ENCODE measurements at places on chromosomes 5 and 9.

- no peak for DNase-seq
Observed at GRCh38 chr5:76542887-76543690, 80.1 kb downstream of the F2RL2 start.

GRCh38 chr9:137647096-137647714 is 28.4 kb downstream of the EHMT1 start:
- DNase-seq, result no peak

DNA sequence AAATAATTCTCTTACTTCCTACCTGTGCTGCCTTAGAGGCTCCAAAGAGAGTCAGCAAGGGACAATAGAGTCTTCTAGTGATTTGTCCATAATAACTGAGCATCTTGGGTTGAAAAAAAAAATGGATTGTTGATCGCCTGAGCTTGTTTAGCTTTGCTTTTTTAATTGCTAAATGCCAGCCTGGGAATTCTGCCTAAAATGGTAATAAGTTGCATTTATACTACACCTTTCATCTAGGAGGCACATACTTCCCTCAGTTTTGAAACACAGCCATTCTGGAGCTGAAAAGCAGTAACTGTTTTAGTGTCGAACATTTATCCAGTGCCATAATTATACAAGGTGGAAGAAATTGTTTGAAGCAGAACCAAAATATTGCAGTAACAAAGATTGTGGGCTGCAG is 421.3 kb downstream of the CAAP1 start:
- no peak for DNase-seq

DNA sequence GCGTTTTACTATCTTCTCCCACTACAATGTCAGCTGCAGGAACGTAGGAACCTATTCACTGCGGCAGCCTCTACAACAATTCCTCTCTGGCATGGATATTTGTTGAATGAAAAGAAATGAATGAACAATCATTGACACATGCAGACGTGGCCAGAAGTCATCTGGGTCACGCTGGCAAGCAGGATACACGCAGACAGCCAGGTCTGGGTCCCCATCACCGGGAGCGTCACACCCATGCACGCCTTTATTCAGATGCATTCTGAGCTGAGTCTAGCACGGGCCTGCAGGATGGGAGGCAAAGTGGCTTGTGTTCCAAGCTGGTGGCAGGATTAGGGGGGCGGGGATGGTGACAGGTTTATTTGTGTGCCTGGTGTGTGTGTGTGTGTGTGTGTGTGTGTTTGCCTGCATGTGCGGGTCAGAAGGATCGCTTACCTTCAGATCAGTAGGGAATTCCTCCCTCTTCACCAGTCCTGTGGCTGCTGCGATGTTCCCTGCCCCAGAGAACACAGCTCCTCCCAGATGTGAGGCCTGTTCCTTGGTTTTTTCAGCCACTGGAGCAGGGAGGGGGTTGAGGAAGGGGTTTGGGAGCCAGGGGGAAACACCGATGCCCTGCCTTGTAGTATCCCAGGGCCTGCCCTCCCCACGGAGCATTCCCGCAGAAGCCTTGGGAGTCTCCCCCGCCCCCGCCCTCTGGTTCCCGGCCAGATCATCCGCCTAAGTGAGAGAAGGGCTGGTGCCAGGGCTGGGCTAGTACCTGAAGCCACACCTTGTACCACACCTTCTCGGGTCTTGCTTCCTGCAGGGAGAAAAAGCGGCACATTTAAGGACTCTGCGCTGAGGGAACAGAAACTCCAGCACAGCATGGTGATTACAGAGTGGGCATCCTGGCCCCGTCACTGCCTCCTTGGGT is 4.1 kb downstream of the SNCB start:
- no peak for DNase-seq

DNA sequence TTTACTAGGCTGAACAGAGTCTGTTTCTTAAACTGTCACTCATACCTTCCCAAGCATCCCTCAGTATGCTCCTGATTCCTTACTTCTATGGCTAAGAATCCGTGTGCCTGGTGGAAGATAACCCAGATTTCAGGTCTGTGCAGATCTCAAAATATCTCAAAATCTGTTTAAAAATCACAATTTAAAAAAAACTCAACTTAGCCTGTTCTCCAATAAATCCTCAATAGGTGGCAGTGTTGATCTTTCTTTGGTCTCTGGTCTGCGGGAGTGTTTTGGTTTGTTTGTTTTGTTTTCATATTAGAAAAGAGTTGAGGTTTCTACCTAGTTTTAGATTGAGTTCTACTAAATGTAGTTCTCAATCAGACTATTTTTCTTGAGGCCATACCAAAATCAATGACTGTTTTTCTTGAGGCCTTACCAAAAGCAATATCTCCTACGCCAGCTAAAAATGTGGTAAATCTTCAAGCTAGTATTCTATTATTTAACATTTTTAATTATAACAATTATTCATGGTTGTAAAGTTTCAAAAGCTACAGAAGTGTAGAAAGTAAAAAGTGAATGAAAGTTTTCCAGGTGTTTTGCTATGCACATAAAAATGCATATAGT is 57.9 kb downstream of the TGFBR1 start:
- DNase-seq, result no peak

GRCh38 chr5:133421394-133421793 is 190.9 kb downstream of the FSTL4 start:
- DNase-seq, result peak; percentile 66

- no peak for DNase-seq
Observed at GRCh38 chr5:81572201-81572600, 178.3 kb upstream of the ACOT12 start.

DNA sequence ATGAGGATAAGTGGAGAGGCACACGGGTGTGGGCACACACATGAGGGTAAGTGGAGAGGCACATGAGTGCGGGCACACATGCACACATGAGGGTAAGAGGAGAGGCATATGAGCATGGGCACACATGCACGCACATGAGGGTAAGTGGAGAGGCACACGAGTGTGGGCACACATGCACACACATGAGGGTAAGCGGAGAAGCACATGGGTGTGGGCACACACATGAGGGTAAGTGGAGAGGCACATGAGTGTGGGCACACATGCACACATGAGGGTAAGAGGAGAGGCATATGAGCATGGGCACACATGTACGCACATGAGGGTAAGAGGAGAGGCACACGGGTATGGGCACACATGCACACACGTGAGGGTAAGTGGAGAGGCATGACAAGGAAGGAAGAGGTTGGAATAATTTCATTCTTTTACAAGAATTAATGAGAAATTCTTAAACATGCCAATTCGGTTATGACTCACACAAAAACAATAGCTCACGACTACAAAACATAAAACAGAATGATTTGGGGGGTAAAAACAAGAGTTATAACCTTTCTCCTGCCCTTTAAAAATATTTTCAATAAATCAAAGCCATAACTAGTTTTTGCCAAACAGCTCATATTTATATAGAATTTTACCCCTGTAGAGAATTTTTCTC is 67.5 kb downstream of the APBA1 start:
- no peak for DNase-seq

All from ecto neural progenitor cell (in vitro differentiated cells).